ENCODE measurements at places on chromosomes 16 and 17. TPM values are rescaled to one million over a fixed set of nuclear protein-coding genes. Genes with fewer than 3 reads are reported as not detected.

Gene EARS2
- 26.6 TPM for total RNA-seq

GRCh38 chr17:60863892-60864707 is 186.4 kb downstream of the BCAS3 start:
- H3K27ac ChIP-seq = no peak overlapping the region
- no peak for DNase-seq

DNA sequence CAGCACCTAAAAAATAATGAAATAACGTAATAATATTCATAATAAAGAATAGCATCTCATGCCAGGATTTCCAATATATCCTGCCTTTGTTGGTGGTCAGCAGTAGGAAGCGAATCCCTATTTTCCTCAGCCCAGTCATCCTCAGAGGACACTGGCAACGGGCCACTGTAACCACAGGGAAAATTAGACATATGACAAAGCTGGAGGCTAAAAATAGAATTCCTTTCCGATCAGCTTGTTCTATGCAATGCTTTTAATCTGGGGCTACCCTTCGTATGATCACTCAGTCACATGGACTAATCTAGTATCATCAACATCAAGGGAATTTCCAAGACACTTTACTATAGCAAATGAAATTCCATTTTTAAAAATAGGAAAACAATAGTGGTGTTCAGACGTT is 246.9 kb upstream of the KCNJ16 start:
- H3K4me3 ChIP-seq = no peak overlapping the region
- no peaks in the 10 kb centered on the region for H3K36me3 ChIP-seq
- no peak for DNase-seq

DNA sequence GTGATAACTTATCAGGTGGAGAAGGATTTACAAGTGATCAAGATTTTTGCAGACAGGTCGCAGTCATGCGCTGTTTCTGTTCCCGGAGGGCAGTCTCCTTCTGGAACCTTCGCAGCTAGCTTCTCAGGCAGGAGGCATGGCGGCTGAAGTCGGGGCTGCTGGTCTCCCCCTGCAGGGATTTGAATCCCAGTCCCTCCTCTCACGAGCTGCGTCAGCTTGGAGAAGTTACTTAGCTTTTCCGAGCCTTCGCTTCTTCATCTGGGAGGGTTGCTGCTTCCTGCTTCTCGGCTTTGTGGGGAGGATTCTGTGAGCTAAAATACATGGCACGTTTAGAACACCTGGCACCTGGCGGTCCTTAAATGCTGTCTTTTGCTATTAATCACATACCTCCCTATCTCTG is 287.8 kb upstream of the FOXF1 start:
- no peak for DNase-seq
- no peak overlapping the region for H3K27ac ChIP-seq
- H3K36me3 ChIP-seq = no peaks in the 10 kb centered on the region
- peaks cover 5% of the 10 kb centered on the region for H3K4me1 ChIP-seq
- peaks cover 44% of the 10 kb centered on the region for H3K27me3 ChIP-seq

GRCh38 chr16:58125781-58126335 is 3.3 kb downstream of the CFAP20 start:
- peaks cover 5% of the 10 kb centered on the region for H3K36me3 ChIP-seq
- no peak overlapping the region for H3K4me3 ChIP-seq
- no peak overlapping the region for H3K27ac ChIP-seq
